ENCODE measurements at places on chromosomes 5 and 9.

DNA sequence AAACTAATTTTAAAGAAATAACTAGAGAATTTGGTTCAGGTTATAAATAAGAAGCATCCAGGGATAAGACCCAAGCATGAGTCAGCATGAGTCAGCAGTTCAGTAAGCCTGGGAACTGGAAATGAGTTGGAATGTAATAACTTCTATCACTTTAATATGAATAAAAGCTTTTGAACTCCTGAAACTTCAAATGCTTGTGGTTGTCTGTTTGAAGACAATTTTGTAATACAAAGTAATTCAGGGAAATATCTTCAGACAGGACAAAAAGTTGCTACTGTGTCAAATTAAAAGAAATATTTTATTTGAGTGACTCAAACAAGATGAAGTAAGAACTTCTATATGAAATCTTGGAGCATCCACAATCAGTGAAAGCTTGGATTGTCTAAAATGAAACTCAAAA, 331.2 kb upstream of the DAB2 start:
- DNase-seq = no peak

DNA sequence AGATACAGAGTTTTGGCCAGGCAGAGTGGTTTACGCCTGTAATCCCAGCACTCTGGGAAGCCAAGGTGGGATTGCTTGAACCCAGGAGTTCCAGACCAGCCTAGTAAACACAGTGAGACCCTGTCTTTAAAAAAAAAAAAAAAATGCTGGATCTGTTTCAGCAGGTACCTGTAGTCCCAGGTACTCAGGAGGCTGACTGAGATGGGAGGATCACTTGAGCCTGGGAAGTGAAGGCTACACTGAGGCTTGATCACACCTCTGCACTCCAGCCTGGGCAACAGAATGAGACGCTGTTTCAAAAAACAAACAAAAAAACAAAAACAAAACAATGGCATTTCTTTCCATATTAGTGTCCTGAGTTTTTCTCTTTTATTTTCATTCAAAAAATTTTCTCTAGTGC, 19.0 kb downstream of the UNC13B start:
- no peak for DNase-seq

DNA sequence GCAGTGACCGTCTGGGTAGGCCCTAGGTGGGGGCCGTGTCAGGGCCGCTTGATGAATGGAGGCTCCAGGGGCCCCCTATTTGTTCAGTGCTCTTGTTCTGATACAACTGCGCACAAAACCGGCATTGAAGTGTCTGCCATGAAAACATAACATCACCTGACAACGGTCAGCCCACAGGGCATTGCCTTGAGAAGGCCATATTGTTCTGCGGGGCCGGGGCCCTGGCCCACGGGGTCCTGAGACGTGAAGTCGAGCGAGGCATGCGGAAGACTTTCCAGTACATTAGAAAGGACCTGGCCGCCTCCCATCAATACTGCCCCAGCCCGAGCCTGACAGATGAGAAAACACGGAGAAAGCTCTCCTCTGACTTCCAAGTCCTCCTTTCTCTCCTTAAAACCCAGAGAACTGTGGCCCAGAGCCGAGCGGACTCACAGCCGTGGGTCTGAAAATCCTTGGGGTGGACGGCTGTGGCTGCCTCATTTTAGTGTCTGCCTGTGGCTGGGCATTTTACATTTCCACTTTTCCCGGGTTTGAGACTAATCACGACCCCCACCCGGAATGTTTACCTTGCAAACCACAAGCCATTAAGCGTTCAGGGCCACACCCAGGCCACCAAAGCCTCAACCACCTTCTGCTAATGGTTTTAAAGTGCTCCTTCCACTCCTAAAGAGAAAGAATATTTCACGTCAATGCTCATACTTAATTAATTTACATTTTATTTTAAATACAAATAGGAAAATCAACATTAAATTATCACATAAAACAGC, 391.0 kb upstream of the IRX2 start:
- no peak for DNase-seq

DNA sequence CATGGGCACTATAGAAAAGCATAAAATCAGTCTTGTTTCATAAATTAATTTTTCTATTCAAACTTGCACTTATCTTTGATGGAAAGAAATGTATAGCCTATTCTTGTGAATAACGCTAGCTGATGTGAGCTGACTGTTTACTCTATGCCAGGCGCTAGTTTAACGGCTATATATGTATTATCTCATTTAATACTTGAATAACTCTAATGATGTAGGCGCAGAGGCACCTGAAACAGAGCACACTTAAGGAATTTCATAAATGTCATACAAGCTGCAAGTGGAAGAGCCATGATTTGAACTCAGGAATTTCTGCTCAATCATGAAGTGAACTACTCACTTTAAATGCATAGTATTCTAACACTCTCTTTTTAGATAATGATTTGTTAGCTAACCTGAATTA, 551.8 kb downstream of the PDE4D start:
- DNase-seq = no peak

GRCh38 chr5:147773587-147773986, 8.9 kb downstream of the JAKMIP2 start:
- no peak for DNase-seq
